Activated CD4-positive, alpha-beta T cell treated with anti-CD3 and anti-CD28 coated beads, Interleukin-2, amount 50 U/mL, for 1 hour (primary cell): ENCODE measurements at places on chromosomes 13 and 19.

DNA sequence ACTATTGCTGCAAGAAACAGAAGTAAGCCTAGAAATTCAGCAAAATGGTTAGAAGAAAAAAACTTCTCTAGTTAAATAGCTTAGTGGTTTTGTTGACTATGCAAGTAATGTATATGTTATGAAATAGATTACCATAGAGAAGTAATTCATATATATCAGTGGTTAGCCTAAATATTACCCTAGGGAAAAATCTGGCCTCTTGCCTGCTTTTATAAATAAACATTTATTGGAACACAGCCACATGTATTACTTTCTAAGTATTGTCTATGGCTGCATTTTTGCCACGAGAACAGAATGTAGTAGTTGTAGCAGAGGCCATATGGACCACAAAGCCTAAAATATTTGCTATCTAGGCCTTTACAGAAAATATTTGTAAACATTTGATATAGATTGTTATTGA, 1471.7 kb upstream of the PRR20A start:
- DNase-seq = no peak

GRCh38 chr19:36245210-36246005, 30.5 kb downstream of the ZNF146 start:
- DNase-seq = no peak

DNA sequence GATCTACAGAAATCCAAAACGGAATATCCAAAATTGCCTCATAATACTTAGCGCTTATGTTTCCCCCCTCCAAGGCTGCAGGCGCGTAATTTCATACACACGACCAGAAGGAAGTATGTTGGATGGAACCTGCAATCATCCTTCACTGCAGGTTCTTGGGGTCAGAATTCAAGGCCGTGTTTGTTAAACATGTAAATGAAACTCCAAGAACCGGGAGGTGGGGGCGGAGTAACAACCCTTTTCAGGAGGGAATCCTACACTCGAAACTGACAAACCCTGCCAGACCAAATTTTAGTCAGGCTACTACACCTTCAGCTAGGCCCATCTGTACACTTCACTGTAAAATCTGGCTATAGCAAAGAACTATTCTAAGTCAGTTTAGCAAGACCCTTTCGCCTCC, 1.3 kb downstream of the ZNF607 start:
- no peak for DNase-seq

- DNase-seq = no peak
Observed at GRCh38 chr13:63632321-63632720, 2216.7 kb upstream of the PCDH20 start.

GRCh38 chr13:101511766-101512165, 59.3 kb downstream of the ITGBL1 start:
- no peak for DNase-seq

DNA sequence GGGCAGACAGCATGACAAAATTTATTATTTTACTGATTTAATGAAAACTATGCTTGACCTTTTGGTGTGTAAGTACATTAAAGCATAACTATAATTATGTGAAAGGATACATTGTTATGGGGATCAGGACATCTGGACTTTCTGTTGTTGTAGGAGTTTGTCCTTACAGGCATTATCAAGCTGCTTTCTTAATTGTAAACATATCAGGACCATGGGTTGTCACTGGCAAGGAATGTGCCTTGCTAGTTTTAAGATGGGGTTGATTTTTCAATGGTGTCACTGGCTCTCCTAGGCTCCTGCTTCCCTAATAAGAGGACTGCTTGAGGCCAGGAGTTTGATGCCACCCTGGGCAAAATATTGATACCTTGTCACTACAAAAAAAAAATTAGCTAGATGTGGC, 32.6 kb downstream of the KBTBD6 start:
- no peak for DNase-seq

- no peak for DNase-seq
Observed at GRCh38 chr13:105047676-105048295, 1487.7 kb downstream of the EFNB2 start.

GRCh38 chr13:38700051-38700450, 13.2 kb downstream of the FREM2 start:
- no peak for DNase-seq

GRCh38 chr13:80830431-80830830, 489.5 kb upstream of the SPRY2 start:
- no peak for DNase-seq

- no peak for DNase-seq
Observed at GRCh38 chr13:50152224-50152623, 137.0 kb downstream of the KCNRG start.

DNA sequence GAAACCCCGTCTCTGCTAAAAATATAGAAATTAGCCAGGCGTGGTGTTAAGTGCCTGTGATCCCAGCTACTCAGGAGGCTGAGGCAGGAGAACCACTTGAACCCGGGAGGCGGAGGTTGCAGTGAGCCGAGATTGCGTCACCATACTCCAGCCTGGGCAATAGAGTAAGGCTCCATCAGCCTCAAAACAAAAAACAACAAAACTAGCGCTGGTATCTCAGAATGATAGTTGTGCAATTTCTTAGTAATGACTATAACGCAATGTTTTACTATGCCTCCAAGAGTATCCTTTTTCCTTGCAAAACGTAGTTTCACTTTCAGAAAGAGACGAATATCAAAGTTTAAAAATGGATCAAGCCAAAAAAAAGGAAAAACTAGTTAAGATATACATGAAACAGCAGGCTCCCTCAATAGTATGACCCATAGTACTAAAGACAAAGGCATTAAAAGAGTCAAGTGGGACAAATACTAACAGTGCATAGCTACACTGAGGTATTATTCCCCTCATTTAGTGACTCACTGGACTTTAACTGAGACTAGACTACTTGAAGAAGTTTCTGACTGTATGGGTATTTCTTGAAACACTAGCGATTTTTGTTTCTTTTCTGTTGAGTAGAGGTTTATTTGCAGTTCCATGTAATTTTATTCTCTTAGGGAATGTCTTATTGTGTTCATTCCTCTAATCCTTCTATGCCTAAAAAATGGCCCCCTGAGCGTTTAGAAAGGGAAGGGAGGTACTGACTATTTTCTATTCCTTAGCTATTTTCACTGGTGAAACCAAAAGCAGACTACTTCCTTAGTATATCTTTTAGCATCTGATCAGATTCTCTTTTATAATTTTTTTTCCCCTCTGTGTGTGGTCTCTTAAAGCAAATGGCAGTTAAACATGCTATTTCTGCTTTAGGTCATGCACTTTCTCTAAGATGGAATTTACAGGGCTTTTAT, 10.4 kb upstream of the ITM2B start:
- no peak for DNase-seq

- DNase-seq = no peak
Observed at GRCh38 chr13:70424428-70424827, 316.2 kb upstream of the KLHL1 start.

DNA sequence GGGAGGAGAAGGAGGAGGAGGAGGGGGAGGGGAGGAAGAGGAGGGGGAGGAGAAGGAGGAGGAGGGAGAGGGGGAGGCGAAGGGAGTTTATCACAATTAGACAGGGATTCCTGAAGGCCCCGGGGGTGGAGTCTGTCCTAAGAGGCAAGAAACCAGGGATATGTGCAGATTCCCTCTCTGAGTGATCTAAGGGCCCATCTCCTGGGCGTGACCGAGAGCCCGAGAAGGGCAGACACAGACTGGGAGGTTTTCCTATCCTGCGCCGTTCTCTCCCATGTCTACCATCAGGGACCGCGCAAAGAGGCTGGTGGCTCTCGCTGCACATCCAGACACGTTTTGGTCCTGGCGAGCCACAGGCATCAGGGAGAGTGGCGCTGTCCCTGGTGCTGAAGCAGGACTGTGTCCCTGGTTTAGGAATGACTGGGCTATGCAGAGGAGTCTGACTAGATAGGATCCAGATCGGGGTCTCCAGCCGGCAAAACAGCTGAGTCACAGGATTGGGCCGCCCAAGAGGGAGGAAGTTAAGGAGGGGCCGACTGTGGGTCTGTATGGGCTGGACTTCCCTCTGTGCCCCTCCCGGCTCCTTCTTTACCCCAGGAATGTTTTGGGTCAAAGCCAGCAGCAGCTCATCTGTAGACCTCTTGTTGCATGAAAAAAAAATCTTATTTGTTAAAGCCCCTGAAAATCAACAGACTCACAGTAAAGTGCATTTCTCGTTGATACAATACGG, 17.9 kb upstream of the ZNF175 start:
- peak; percentile 27 for DNase-seq

GRCh38 chr19:19550485-19550929, 12.4 kb downstream of the CILP2 start:
- DNase-seq = no peak

DNA sequence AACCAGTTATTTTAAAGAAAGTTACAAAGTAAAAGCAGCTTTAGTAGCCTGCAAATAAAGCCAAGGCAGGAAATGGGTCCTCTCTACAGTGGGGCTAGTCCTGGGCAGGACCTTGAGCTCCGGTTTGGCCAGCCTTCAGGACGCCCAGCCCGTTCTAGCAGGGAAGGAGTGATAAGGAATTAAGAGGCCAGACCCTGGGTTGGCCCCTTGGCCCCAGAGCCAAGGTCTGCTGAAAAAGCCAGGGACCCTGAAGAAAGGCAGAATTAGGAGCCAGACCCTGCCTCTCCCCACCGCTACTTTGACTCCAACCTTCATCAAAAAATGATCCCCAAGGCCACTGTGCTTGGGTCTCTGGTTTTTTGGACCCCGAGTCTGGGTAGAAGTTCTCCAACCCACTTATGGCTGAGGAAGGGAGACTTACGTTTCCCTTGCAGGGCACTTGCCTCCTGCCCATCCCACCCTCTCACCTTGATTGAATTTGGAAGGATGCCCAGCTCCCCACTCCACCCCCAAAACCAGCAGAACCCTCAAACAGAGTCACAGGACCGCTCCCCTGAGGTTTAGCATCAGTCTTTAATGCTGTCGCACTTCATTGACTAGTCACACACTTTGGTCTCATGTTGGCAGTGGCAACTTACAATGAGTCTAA, 3.9 kb downstream of the DNAJB1 start:
- no peak for DNase-seq

DNA sequence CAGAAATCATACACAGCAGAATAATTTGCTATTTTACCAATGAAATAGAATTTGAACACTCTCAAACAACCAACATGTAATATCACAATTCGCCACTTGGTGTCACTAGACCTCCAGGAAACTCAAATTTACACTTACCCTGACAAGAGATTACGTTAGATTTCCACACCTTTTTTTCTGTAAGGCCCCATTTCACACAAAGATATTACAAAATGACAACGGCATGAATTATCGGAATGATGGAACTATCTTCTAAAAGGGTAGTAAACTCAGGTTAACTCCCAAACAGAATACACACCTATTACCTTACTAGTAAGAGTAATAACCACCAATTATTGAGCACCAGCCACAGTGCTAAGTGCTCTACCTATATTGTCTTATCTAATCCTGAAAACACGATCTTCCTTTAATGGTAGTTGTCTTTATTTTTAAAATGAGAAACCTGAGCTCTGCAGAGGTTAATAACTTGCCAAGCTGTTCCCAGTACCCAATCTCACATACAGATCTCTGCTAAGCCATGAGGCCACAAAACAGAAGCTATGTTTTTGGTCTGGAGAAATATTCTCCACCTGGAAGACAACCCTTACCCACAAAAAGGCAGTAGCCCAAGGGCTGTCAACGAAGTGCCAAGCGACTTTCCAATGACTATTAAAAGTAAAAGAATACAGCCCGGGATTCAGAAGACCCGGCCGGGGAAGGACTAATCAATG, 152.4 kb downstream of the DCLK1 start:
- DNase-seq = no peak

- no peak for DNase-seq
Observed at GRCh38 chr19:2582984-2583956, 107.3 kb downstream of the GADD45B start.

GRCh38 chr13:112818040-112818697, 128.3 kb downstream of the ATP11A start:
- no peak for DNase-seq

- no peak for DNase-seq
Observed at GRCh38 chr19:35303357-35303915, 11.5 kb downstream of the MAG start.

- DNase-seq = no peak
Observed at GRCh38 chr13:93217721-93218261, 8.8 kb upstream of the GPC6 start.

- no peak for DNase-seq
Observed at GRCh38 chr19:8561075-8561764, 16.0 kb downstream of the MYO1F start.

- no peak for DNase-seq
Observed at GRCh38 chr13:112231451-112232083, 144.6 kb upstream of the SPACA7 start.

GRCh38 chr13:31940076-31940475, 91.5 kb upstream of the FRY start:
- no peak for DNase-seq

DNA sequence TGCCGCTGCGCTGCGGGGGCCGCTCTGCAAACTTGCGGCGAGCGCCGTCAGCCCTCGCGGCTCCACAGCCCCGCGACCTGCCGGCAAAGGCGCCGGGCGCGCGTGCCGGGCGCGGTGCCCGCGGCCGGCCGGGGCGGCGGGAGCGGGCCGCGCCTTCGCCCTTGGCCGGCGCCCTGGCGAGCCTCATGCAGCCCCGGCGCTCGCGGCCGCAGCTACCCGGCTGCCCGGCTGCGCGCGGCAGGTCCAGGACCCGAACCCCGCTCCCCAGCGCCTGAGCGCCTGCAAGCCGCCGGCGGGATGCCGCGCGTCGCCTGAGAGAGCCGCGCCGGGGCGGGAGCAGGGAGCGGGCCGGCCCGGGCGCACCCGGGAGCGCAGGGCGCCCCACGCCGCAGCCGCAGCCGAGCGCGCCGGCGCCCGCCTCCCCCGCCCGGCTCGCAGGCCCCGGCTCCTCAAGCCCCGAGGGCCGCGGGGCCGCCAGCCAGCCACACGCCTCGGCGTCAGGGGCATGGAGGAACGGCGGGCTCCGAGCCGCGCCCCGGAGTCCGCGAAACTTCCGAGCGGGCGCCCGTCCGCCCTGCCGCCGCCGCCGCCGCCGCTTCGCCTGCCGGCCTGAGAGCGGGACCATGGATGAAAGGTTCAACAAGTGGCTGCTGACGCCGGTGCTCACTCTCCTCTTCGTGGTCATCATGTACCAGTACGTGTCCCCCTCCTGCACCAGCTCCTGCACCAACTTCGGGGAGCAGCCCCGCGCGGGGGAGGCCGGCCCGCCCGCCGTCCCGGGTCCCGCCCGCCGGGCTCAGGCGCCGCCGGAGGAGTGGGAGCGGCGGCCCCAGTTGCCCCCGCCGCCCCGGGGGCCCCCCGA, 564 bp downstream of the HS6ST3 start:
- DNase-seq = no peak

- no peak for DNase-seq
Observed at GRCh38 chr13:106795847-106796246, 227.9 kb upstream of the ARGLU1 start.

- no peak for DNase-seq
Observed at GRCh38 chr13:45296259-45296658, 44.7 kb downstream of the TPT1 start.

GRCh38 chr13:99256709-99257108, 1.5 kb downstream of the GPR18 start:
- DNase-seq = no peak

GRCh38 chr19:58279925-58280316, 1.2 kb downstream of the ZNF8 start:
- no peak for DNase-seq

GRCh38 chr13:44908712-44909111, 80.6 kb downstream of the NUFIP1 start:
- no peak for DNase-seq

- no peak for DNase-seq
Observed at GRCh38 chr13:76703621-76704288, 182.4 kb downstream of the KCTD12 start.
